ENCODE measurements at places on chromosomes 4 and X. TPM values are rescaled to one million over a fixed set of nuclear protein-coding genes. Genes with fewer than 3 reads are reported as not detected.

DNA sequence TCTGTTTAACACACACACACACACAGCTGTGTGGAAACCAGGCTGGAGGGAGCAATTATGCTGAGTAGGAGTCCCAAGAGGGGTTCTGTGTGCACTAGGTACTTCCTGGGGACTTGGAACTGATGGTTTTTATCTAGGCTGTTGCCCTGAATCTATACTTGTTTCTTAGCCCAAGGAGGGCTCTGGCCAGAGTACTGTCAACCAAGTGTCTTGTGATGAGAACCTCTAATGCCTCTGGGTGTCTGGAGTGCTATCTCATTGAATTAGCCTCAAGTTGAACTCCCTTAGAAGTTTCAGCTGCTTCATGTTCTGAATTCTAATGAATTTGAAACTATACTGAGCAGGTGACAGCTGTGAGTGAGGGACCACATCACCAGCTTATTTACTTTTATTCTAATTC is 16.6 kb downstream of the ARHGAP24 start:
- no peak for DNase-seq

DNA sequence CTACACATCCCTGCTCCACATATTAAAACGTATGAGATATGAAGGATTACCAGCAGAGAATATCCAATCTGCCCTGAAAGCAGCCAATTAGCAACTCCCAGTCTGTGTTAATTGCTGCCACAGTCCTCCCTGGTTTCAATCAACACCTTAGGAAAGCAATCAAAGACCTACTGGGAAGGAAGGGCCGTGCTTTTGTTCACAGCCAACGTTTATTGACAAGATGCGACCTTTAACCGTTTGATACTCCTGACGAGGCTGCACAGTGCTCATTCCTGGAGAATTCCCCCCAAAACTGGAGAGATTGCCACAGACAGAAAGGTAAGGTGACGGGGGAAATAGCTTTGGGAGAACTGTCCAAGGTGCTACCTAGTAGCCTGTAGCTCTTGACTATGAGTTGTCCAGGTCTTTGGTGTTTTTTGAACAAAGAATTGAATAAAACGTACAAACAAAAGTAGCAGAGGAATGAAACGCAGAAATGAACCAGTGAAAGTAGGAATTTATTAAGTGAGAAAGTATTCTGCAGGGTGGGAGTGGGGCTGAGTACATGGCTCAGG is 596.5 kb downstream of the NLGN4X start:
- DNase-seq: no peak

DNA sequence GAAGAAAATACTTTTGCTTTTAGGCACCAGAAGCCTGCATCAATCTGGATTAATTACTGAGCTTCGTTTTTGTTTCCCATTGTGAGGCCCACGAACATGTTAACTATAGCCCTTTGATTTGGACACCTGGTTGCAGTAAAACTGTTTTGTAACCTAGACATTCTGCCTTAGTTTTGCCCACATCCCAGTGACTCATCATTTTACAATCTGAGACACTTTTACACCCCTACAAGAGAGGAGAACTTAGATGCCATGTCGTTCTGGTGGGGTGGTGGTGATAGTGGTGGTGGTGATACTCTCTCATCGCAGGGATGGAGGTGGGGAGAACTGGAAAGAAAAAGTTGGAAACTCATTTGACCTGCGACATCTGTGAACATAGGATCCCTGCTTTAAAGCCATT is 1257.2 kb downstream of the ADGRL3 start:
- no peak for DNase-seq

DNA sequence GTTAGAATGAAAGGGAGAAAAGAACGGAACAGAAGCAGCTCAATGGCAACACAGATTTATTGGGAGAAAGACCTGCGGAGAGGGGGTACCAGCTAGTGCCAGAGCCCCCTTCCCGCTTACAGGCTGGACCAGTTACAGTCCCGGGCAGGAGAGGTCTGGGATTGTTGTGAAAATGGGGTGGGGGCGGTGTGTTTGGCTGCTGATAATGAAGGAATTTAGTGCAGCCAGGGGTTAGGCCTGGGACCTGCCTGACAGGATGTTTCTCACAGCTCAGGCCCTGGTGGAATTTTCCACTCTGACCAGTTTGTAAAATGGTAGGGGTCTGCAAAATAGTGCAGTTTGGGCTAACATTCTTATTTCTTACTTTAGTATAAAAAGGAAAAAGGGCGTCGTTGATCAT is 75.4 kb upstream of the SPIN4 start:
- DNase-seq: no peak

Gene GUCY1A1
- total RNA-seq: not detected

Gene SERTM2
- 0.25 TPM for total RNA-seq

- DNase-seq: no peak
These were observed 307.2 kb upstream of the NR3C2 start for GRCh38 chr4:148749403-148749802.

GRCh38 chr4:181948839-181949382 is 294.3 kb upstream of the TENM3 start:
- DNase-seq: no peak

Gene CXCL6
- total RNA-seq: not detected

DNA sequence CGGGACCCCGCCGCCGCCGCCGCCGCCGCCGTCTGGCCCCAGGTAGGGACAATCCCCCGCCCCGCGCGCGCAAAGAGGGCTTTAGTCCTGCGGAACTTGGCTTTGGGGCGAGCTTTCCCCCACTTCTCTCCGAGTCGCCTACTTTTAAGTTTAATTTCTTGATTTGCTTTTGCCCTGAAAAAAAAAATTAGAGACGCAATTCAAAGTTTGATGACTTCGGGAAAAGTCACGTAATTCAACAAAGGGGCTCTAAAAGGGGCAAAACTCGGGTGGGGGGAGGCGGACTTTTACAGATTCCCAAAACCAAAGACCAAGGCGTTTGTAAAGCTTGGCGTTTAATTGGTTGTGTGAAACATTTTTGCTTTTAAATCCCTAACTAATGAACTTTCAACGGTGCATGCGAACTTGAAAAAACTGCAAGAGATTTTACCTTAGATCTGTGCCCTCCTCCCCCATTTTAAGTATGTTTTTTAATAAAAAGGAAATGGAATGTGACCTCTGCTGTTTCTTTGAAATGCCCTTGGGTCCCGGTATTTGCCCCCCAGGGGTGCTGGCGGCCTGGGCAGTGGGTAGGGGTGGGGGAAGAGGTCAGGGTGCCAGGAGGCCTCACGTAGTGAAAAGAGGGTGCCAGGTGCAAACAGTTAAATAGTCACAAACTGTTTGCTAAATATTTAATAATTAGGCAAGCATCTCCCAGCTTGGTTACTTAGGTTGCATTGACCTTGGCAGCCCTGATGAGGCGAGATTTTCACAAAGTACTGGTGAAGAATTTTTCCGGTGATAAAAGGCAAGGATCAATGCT is 209.7 kb downstream of the NWD2 start:
- DNase-seq: no peak

DNA sequence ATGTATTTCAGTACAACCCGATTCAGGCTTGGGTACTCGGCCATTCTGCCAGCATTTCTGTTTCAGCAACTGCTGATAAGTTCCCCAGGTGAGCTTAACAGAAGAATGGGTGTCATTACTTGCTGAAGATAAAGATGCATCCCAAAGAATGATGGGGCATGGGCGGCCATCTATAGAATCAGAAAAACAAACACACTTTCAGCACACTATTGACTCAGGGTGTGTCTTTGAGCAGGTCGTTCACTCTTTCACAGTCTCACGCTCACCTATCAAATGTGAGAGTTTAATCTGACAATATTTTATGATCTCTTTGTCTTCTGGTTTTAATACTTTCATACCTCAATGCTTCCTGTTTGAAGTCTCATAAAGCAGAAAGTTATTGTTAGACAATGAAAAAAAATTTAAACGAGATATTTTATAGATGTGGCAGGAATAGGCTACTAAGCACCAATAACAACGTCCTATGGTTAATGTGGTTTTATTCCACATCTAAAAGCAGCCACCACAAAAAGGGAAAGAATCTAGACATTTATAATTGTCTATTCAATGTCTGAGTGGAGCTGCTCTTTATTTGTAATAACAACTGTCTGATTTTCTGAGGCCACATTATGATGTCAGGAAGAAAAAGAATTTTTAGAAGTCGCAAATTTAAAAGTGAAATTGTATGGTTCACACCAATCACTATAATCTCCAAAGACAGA is 17.0 kb downstream of the GASK1B start:
- DNase-seq: no peak

Gene CFAP299
- not detected for total RNA-seq

Gene RAB39B
- 11.6 TPM for total RNA-seq

GRCh38 chrX:14027511-14028019 is 2.1 kb downstream of the GEMIN8 start:
- no peak for DNase-seq

DNA sequence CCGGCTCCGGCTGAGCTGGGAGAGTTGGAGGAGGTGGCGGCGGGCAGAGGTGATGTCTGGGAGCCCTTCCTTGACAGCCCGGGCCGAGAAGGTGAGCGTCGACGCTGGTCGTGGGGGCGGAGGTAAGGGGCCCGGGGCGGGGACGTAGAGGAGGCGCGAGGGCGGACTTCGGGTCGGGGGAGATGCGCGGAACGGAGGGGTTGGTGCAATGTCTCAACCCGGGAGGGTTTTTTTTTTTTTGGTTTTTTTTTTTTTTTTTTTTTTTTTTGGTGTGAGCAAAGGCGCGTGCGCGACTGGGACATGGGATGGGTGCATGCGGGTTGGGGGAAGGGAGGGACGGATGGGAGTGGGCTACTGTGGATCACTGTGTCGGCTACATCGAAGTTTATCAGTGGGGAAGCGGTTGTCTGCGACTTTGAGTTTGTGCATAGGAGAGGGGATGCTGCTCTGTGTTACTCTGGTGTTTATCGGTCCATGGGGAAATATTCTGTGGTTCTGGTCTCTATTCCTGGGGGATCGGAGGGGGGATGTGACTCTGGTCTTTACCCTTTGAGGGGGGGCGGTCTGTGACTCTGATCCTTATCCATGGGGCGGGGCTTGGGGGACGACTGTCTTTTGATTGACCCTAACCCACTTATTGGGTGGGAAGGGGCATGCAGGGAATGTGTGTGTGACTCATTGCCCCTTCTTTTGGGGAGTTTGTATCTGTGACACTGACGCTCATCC is 537 bp downstream of the RBM10 start:
- peak; percentile 15 for DNase-seq

Gene BEND2
- total RNA-seq: not detected

Gene MAPK10
- not detected for total RNA-seq

DNA sequence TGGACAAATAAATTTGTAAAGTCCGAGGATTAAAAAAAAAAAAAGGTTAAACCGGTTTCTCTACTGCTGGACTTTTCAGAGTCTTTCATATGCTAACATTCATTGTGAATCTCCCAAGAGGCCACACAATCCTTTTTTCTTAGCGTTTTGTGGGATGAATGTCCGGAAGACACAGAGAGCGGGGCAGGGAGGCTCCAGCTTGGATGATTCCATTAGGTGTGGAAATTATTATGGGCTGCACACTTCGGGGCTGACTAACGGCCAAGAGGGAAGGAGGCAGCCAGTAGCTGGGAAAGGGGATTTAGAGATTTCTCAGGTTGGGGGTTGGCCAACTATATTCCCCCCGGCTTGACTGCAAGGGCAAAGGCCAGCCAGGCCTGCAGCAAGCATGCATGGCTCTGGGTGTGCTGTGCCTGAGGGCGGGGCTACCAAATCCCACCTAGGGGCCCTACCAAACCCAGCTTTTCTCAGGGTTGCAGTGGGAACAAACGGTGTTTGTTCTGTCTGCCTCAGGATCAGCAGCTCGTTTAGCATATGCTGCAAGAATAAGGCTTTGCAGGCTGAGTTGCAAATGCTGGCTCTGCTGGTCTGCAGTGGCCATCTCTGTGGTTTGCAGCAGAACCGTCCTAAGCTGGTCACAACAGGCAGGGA is 28.6 kb downstream of the NYX start:
- DNase-seq: no peak

DNA sequence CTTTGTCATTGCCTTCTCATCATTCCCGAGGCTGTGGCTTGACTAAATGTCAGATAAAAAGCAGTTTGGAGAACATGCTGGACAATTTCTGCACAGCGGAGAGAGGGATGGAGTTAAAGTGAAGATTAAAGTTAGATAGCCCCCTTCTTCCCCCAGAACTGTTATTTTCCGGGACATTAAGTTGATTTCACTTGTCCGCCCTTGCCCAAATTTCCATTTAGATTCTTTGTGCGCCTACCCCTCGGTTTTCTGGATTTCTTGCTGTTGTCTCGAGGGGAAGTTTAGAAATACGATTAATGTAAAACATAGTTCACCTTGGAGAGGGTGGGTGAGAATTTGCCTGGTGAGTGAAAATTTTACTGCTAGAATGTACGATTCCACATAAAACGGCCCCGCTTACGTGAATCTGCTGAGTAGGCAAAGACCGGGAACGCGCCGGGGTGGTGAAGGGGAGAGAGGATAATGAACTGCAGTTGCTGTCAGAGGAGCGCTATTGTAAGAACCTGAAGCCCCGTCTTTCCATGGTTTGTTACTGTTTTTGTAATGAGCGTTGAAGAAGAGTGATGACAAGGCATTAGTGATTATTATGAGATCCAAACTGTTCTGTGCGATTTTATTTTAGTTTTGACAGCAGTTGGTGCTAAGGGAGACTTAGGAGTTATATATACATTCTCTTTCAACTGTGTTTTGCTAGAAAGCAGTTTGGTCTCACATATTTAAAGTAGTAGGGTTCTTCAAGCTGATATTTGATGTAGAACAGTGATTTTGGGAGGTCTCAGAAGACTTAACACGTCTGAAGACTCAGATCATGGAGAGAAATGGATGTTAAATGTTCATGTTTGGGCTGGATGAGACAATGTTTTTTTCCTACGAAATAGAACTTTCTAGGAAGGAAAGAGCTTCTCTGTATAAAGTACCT is 73.0 kb downstream of the AFF1 start:
- DNase-seq: peak; percentile 59

Gene NAP1L2
- 2.5 TPM for total RNA-seq

GRCh38 chr4:138263247-138263816 is 21.2 kb upstream of the SLC7A11 start:
- no peak for DNase-seq

Gene HELT
- total RNA-seq: not detected

- DNase-seq: no peak
These were observed 45.8 kb downstream of the TBC1D14 start for GRCh38 chr4:6955261-6955911.

Gene CFAP99
- not detected for total RNA-seq

DNA sequence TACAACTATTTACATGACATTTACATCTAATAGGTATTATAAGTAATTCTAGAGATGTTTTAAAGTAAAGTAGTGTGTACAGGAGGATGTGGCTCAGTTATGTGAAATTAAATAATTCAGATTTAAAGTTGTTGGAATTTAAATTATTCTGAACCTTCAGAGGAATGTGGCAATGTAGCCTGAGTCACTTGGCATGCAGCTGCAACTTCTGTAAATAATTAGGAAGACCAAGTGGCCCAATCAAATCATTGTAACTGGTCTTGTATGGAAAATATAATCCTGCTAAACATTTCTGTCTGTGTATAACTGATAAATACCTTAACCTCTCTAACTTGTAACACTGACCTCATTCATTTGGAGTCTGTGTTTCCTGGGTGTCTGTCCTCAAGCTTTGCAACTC is 828.9 kb downstream of the GLUD2 start:
- no peak for DNase-seq
